ENCODE measurements at places on chromosomes 12 and 14. TPM values are rescaled to one million over a fixed set of nuclear protein-coding genes. Genes with fewer than 3 reads are reported as not detected.

The SLCO1B1 gene
- total RNA-seq, result 0.12 TPM

The PRB2 gene
- not detected for total RNA-seq

The HSP90B1 gene
- 240 TPM for total RNA-seq

The OXA1L gene
- total RNA-seq, result 152 TPM

The RNF212B gene
- not detected for total RNA-seq

The SERPINA1 gene
- 7.6 TPM for total RNA-seq

The ZNF26 gene
- 37.2 TPM for total RNA-seq

The OR11H7 gene
- not detected for total RNA-seq

The COQ5 gene
- total RNA-seq, result 15.8 TPM

The TAS2R10 gene
- 1.3 TPM for total RNA-seq

The BDKRB2 gene
- 0.09 TPM for total RNA-seq

The CATSPERB gene
- total RNA-seq, result 4.0 TPM

The GLS2 gene
- 2.9 TPM for total RNA-seq

The VEZT gene
- total RNA-seq, result 36.1 TPM

The DDX11 gene
- total RNA-seq, result 123 TPM

The NEUROD4 gene
- total RNA-seq, result not detected

The ANAPC5 gene
- total RNA-seq, result 122 TPM

The CD69 gene
- 36.7 TPM for total RNA-seq

The KCNK10 gene
- total RNA-seq, result not detected

The PLEKHD1 gene
- total RNA-seq, result 0.56 TPM

The CBLN3 gene
- 13.5 TPM for total RNA-seq

The ALDH1L2 gene
- total RNA-seq, result 0.16 TPM

The CCND2 gene
- total RNA-seq, result 172 TPM

The REM2 gene
- 4.1 TPM for total RNA-seq

The LHX5 gene
- not detected for total RNA-seq

The OR6C2 gene
- not detected for total RNA-seq

The CLEC7A gene
- 0.49 TPM for total RNA-seq

Data from T-cell (primary cell).